Stimulated activated CD4-positive, alpha-beta T cell treated with anti-CD3 and anti-CD28 coated beads, TNF-alpha, amount 100 ng/mL, for 4 hours (primary cell): ENCODE measurements at places on chromosomes 16 and 17.

GRCh38 chr17:82121660-82122629 is 23.9 kb upstream of the FASN start:
- DNase-seq, result no peak

DNA sequence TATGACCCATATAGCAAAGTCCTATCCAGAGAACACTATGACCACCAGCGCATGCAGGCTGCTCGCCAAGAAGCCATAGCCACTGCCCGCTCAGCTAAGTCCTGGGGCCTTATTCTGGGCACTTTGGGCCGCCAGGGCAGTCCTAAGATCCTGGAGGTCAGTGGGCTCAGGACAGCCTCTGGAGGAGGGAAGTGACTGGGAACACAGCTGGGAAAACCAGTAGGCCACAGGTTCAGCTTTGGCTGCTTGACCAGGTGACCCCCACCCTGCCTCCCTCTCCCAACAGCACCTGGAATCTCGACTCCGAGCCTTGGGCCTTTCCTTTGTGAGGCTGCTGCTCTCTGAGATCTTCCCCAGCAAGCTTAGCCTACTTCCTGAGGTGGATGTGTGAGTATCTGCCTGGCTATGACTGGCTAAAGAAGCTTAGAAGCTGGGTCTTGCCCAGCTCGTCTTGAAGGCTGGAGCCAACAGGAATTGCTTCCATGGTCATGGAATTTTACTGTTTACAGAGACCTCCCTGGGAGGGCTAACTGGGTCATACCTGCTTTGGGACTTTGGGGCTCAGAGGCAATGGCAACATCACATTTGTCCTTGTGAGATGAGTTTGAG is 1.5 kb upstream of the OVCA2 start:
- DNase-seq, result no peak

DNA sequence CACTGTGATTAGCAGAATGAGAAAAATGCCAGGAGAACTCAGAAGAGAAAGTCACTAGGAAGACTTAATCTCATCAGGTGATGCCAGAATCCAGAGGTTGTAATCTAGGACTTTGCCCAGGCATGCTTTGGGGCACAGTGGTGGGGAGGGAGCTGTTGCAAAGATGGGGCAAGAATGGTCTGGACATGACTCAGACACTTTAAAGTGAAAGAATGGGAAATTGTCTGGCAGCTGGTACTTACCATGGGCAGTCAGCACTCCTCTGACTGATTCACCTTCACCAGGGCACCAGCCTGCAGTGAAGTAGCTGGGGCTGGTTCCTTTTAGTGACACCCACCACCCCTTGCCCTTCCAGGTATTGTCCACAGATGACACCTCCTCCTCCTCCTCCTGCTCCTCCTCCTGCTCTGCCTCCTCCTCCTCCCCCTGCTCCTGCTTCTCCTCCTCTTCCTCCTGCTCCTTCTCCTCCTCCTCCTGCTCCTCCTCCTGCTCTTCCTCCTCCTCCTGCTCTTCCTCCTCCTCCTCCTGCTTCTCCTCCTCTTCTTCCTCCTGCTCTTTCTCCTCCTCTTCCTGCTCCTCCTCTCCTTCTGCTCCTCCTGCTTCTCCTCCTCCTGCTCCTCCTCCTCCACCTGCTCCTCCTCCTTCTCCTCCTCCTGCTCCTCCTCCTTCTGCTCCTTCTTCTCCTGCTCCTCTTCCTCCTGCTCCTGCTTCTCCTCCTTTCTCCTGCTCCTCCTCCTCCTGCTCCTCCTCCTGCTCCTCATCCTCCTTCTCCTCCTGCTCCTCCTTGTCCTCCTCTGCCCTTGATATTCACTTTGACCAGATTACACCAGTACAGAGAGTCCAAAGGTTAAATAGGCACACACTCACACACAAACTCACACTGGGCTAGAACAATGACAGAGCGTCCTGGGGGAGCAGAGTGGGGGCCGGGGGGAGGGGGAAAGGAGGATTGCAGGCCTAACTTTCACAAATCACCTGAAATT is at the start of gene CHD9NB:
Gene CHD9NB, minus strand, starts transcription at position 379 of the 983 bp plus-strand sequence. CDS start 8,739 bp downstream, outside the sequence.
- DNase-seq, result no peak

GRCh38 chr16:58020628-58021521 is 4.7 kb upstream of the MMP15 start:
- DNase-seq, result peak; percentile 41

DNA sequence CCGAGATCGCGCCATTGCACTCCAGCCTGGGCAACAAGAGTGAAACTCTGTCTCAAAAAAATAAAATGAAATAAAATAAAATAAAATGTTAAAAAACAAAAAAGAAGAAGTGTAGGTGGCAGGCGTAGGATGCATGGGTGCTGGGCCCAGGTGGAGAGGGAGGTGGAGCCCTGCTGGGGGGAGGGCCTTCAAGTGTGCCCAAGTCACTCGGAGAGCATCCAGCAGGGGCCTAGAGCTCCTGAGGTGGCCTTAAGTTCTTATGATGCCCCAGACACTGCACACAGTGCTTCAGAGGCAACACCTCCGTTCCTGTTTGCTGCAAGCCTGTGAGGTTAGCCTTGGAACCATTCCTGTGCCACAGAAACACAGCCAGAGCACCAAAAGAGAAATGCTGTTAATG is 23.2 kb downstream of the IL4R start:
- DNase-seq, result no peak

DNA sequence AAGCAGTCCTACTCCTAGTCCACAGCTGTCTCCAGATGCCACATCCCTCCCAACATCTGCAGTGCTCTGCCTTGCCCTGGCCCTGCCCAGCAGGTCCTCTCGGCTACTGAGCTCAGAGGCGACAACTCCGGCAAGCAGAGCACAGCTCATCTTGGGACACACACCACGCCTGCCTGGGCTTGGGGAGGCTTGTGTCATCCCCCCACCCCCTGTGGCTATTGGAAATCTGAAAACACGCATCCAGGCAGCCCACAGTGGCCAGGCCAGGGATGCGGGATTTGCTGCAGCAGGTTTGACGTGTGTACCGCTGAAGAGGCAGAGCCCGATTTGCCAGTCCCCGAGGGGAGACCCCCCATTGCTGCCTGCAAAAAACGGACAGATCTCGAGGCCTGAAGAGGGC is 25.4 kb downstream of the MXRA7 start:
- DNase-seq, result no peak

- no peak for DNase-seq
Observed at GRCh38 chr16:24070851-24071250, 185.3 kb upstream of the CACNG3 start.

GRCh38 chr17:1099242-1099641 is 80.5 kb downstream of the ABR start:
- no peak for DNase-seq

DNA sequence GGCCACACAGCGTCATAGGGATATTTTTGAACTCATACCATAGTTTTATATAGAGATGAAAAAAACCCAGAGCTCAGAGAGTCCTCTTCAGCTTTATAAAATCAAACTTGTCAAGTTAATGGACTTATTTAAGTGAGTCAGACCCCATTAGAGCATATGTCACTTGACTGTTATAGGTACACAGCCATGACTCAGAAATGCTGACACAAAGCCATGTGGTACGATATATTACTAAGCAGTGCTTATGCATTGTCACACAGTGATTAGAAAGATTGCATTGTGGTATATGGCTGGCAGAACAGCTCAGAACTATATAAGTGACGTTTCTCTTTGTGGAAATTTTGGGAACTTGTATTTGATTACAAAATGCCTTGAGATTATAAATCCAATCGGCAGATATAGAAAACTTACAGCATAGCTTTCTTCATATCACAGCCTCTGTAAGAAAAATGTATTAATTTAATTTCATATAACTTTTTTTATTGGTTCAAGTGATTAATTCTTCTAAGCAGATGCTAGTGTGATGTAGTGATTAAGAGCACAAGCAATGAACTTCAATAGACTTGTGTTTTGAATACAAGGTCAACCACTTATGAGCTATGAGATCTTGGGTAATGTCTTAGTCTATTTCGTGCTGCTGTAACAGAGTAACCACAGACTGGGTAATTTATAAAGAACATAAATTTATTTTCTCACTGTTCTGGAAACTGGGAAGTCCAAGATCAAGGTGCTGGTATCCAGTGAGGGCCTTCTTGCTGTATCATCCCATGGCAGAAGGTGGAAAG is 25.8 kb upstream of the GINS3 start:
- no peak for DNase-seq

GRCh38 chr16:64012166-64012565 is 1109.7 kb downstream of the CDH11 start:
- DNase-seq, result no peak

DNA sequence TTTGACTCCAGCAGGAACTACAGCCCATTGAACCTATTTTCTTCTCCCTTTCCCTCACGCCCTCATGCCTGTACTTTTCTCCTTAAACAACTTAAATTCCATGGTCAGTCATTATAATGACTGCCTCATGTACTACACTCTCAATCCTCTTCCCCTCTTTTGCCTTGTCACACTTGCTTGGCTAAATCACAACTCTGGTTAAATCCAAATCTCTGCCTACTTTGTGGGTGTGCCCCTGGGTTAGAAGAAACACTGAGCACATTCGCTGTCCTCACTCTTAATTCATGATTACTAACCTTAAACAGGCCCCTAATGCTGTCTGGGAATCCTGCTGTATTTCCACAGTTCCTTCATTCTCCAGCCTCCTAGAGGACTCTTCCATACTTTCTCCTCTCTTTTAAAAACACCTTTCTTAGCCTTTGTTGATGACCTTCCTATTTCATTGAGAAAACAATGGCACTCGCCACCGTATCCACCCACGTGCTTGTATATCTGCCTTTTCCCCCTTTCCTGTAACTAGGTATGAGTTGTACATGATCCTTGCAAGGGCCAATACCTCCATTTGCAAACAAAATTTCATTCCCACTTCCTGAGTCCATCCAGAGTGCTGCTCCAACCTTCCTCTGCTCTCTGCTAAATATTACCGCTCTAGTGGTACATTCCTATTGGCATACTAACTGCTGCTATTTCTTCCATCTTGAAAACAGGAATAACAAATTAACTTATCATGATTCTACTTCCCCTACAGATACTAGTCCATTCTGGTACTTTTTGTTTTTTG is 28.9 kb downstream of the ZNRF1 start:
- no peak for DNase-seq

- DNase-seq, result no peak
Observed at GRCh38 chr17:49631496-49631895, 46.4 kb downstream of the SPOP start.

- peak; percentile 14 for DNase-seq
Observed at GRCh38 chr17:10618202-10618635, 38.9 kb downstream of the MYH3 start.

GRCh38 chr16:57258226-57258909 is 13.3 kb downstream of the ARL2BP start:
- no peak for DNase-seq

- no peak for DNase-seq
Observed at GRCh38 chr16:56163938-56164337, 27.4 kb upstream of the GNAO1 start.

DNA sequence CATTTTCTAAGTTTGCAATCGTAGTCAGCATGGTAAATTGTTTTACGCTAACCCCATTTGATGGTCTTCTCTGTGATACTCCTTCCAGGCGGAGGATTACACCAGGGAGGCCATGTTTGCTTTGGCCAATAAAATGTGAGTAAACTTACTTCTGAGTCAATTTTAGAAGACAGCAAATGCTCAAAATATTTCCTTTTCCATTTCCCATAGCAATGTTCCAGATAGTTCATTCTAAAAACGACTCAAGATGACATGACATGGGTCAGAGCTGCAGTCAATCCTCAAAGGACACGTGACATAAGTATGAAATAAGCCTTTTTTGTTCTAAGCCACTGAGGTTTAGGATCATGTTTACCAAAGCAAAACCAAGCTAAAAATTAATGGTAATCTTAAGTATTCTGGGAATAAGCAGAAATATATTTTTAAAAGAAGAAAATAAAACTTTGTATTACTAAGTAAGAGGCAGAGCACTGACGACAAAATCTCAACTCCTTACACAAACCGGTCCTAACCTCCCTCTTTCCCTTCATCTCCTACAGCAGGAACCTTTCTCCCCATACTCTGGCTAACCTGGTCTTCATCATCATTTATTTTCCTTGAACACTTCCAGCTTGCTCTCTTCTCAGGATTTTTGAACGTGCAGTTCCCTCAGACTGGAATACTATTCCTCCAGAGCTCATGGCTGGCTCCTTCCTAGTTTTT is 266.2 kb downstream of the CEP112 start:
- DNase-seq, result no peak

DNA sequence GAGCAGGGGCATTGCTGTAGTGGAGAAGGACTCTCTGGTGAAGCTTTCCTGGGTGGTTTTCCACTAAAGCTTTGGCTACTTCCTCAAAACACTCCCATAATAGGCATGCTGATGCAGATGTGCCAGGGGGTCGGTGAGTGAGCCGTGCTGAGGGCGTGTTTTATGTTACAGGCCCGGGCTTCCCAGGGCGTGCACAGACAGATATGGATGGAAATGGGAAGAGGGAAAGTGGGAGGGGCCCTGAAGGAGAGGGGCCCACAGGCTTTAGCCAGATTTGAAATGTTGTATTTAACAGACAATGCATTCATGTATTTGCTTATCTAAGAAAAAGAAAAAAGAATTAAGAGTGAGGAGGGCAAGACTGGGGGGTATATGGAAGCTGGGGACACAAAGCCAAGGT is 56.3 kb downstream of the IL21R start:
- no peak for DNase-seq

- DNase-seq, result no peak
Observed at GRCh38 chr16:52993179-52993578, 59.5 kb downstream of the CHD9NB start.

DNA sequence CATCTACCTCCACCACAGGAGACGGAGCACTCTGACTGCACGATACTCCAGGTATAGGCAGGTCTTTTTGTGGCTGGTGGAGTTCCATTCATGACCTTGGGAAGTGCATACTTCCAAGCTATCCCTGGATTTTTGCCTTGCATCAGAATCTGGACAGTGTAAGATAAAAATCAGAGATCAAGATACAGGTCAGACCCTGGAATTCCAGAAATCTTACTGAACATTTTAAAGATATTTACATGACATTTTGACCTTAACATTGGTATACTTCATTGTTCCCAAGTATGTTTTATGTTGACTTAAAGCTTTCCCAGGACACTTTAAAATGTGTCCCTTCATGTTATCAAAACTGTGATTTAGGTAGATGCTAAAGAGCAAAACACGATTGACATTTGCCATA is 101.0 kb downstream of the SYCE1L start:
- DNase-seq, result no peak

DNA sequence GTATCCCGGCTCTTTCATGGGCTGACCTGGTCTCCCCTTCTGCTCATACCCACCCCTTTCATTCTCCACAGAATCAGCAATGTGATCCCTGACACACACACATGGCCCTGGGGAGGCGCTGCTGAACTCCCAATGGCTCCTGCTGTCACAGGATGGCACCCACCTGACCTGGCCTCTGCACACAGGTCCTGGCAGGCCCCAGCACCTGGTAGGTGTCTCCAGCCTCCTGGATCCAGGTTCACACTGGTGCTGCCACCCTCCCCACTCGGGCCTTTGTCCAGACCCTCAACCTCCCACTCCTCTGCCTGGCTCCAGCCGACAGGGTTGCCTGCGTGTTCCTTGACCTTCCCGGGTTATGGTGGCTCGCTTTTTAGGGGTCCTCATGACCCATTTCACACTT is 1.3 kb upstream of the CD300C start:
- no peak for DNase-seq

GRCh38 chr17:4074831-4075495 is 67.9 kb downstream of the ZZEF1 start:
- DNase-seq, result no peak
